ENCODE measurements at places on chromosomes 6 and 20.

DNA sequence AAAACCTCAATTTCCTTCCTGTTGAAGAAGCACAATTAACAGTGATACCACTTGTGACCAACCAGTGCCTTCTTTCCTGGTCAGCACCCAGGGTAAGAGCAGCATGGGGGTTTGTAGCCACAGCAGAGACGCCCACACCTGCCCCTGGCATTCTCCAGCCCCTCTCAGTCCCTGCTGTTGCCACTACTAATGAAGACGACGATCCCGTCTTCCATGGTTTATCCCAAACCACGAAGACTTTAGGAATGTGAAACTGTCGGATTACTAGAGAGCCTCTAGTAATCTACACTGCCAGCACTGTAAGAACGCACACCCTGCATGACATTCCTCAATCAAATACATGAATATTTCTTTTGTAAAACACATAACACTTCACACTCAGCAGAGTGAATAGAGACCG lies 60.0 kb downstream of the GINS1 start:
- DNase-seq = no peak

- DNase-seq = no peak
These were observed 38.7 kb upstream of the PPP1R3G start for GRCh38 chr6:5046430-5046829.

DNA sequence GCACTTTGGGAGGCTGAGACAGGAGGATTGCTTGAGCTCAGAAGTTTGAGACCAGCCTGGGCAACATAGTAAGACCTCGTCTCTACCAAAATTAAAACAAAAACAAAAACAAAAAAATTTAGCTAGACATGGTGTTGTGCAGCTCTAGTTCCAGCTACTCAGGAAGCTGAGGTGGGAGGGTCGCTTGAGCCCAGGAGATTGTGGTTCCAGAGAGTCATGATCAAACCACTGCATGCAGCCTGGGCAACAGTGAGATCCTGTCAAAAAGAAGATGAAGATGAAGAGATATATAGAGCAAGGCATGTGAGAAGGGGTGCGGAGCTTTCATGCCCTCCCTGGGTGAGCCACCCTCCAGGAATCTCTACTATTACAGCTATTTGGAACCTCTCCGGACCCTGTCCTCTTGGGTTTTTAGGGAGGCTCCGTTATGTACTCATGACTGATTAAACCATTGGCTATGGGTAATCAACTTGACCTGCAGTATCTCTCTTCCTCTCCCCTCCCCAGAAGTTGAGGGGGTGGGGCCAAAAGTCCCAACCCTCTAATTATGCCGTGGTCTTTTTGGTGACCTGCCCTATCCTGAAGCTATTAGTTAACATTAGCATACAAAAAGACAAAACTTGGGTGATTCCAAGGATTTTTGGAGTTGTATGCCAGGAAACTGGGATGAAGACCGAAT lies 9.0 kb downstream of the POLH start:
- no peak for DNase-seq

- DNase-seq = no peak
These were observed 61.7 kb downstream of the FOXA2 start for GRCh38 chr20:22522701-22523100.

DNA sequence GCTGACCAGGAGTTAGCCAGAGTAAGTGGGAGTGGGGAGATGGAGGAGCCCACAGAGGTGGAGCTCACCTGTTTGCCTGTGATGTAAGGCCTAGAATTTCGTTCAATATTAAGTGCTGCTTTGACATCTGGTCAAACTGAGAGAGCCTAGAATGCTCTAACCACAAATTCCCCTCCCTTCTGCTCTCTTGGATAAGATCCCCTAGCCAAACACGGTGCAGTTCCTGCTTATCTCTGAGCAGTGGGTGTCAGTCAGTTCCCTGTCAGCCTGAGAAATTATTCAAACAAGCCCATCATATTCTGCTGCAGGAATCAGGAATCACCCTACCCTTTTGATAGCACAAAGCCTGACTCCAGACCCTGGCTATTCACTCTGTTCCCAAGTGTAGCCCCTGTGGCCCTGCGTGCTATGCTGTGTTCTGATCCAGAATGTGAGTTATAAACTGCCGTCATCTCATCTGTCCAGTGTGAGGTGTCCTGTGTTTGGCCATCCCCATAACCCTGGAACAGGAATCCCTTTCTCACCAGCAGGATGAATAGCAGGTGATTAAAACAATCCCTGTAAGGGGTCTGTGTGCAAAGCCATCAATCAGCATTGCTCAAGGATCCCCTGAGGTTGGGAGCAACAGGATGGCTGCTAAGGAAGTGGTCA lies 31.8 kb upstream of the ZNF133 start:
- DNase-seq = no peak

DNA sequence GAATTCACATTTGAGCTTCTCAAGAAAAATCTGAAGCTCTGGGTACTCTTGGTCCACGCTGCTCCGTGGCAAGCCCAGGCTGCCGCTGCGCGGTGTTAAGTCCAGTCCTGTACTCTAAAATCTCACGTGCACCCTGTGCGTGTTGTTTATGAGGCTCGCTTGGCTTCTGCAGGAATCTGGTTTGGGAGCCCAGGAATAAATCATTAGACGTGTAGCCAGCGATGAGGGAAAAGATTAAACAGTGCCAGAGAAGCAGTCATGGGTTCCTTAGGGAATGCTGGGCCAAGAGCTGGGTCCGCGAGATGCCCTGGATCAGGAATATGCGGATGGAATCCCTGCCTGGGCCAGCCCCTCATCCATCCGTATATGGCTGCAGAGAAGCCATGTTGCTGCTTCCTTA lies 87.3 kb downstream of the KCNB1 start:
- no peak for DNase-seq

DNA sequence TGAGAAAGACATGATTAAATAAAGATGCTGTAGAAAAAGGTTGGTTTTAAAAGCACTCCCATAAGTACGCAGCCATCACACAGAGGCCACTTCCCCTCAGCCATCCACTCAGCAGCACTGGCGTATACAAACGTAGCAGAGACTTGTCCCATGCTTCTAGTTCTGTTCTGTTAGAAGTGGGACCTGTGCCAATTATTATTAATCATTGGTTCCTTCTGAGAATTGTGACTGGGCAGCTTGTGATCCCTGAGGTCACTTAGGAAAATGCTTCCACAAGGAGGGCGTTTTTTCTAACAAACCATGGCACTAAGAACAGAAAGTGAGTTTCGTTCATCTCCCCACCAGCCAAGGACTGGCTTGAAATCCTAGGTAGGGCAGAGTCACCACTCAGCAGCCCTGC lies 53.9 kb downstream of the FAM120B start:
- no peak for DNase-seq

- DNase-seq = no peak
These were observed 135.1 kb downstream of the AGPAT4 start for GRCh38 chr6:161138543-161139303.

- no peak for DNase-seq
These were observed 48.7 kb downstream of the MAP7 start for GRCh38 chr6:136501514-136501913.

Measured in omental fat pad (tissue), 4 donors.